ENCODE measurements at places on chromosomes 2 and 18.

- no peak for DNase-seq
Measured at GRCh38 chr18:11392980-11393885, 216.2 kb upstream of the SLC35G4 start.

- no peak for DNase-seq
Measured at GRCh38 chr2:68710336-68710735, 24.3 kb upstream of the ARHGAP25 start.

GRCh38 chr2:109124982-109125592 lies 3.9 kb upstream of the SH3RF3 start:
- no peak for DNase-seq

DNA sequence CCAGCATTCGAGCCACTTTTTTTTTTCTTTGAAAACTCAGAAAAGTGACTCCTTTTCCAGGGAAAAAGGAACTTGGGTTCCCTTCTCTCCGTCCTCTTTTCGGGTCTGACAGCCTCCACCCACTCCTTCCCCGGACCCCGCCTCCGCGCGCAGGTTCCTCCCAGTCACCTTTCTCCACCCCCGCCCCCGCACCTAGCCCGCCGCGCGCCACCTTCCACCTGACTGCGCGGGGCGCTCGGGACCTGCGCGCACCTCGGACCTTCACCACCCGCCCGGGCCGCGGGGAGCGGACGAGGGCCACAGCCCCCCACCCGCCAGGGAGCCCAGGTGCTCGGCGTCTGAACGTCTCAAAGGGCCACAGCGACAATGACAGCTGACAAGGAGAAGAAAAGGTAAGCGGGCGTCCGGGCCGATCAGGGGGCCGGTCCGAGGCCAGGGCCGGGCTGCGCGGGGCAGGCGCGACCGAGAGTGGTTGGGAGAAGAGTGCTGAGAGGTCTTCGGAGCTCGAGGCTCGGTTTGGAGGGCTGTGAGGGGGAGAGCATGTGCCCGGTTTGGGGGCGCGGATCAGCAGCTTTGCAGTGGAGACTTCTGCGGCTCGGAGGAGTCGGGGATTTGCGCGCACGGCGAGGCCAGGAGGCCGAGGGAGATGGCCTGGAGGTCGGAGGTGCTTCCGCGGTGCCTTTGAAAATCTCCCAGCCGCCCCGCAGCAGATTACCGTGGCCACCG lies 502 bp downstream of the EPAS1 start:
- peak; percentile 55 for DNase-seq

DNA sequence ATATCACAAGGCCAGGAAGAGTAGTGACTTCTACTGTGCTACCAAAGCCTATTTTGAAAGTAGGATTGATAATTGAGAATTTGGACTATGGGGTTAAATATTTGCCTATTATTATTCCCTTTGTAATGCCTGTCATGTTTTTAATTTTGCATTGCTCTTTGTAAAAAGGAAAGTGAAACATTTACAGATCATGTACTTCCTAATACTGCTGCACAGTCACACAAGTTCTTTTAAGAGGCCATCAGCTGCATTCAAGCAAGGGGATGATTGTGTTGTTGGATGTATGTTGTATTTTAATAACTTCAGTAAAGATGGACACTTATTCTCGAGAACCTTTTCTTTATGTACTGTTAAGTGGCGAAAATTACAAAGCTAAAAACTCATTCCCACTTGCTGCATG lies 70.1 kb downstream of the PLEKHA3 start:
- DNase-seq, result no peak

- DNase-seq, result no peak
Measured at GRCh38 chr18:49510393-49511115, 23.5 kb upstream of the C18orf32 start.

DNA sequence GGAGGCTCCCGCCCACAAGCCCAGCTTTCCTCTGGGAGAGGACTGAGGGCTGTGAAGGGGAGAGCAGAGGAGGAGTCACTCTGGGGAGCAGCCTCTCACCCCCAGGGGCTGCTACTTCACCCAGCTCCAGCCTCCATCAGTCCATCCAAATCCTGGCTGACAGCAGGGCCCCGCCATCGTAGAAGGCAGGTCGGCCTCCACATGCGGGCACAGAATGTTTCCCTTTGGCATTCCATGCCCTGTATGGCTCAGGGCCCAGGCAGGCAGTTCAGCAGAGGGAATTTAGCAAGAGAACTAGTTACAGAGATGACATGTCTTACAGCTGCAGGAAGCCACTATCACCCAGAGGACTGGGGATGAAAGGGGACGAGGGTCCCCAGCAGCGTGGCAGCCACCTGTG lies 6.4 kb upstream of the ODC1 start:
- no peak for DNase-seq

- no peak for DNase-seq
Measured at GRCh38 chr18:23563377-23564043, 22.8 kb downstream of the NPC1 start.

- no peak for DNase-seq
Measured at GRCh38 chr2:11764920-11765319, 18.5 kb downstream of the LPIN1 start.

DNA sequence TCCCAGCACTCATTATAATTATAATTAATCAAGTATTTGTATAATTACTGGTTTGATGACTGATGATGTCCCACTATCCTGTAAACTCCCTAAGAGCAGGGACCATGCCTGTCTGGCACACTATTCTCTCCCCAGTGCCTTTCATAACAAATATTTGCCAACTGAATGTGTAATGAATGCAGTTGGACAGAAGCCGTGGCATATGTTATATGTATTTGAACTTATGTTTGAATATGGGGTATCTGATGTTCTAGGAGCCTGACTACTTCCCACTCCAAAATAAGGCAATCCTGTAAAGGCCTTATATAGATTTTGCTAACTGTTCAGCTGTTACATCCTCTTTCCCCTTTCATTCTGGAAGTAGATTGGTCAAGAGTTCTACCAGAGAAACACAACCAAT lies 19.7 kb downstream of the OSBPL6 start:
- no peak for DNase-seq

DNA sequence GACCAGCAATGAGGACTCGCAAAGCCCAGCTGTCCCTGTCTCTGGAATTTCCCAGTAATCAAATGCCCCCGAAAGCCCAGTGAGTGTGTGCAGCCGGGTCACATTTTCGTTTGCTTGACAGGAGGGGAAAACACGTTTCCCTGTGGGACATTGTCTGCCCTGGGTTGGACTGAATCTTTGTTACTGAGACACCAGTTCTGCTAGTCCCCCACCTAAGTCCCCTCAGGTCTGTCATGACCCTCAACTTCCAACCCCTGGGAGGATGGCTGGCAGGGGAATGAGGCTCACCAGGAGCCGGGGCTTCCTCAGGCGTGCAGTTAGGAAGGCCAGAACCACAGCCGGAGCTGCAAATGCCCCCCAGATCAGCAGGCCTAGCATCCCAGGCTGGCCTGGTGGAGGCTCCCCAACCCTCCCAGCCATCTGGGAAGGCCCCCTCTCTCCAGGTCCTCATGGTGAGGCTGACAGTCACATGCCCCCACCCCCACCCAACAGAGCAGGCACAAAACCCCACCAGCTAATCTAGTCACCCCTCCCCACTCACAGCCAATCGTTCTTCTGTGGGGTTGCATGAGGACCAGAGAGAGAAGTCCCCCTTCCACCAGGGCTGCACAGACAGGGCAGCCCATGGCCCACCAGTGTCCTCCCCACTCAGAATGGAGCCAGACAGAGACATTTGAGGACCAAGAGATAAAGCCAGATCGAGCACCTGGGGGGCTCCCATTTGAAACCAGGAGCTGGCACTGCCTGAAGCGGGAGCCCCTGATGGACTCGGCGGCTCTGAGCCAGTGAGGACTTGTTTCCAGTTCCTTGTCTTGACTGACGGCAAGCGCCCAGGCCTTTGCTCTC lies 33.6 kb downstream of the CYP26B1 start:
- no peak for DNase-seq

DNA sequence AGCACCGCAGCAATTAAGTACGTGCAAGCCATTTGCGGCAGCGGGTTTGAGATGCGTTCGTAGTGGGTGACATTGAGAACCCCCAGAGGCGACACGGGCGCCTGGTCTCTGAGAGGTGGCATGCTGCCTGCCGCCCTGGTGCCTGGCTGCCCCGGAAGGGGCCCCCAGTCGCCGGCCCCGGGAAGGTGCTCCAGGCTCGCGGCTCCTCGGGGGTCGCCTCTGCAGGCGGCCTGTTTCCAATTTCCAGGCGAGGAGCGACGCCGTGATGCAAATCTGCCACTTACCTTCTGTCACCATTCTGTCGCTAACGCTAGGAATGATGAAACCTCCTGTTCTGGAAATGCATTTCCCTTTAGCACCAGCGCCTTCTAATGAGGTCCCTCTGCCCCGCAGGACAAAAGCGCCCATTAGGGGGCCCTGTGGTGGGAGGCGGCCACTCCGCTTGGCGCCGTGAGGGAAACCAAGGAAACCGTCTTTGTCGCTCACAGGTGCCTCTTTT lies 13.0 kb downstream of the KIF5C start:
- DNase-seq, result no peak

DNA sequence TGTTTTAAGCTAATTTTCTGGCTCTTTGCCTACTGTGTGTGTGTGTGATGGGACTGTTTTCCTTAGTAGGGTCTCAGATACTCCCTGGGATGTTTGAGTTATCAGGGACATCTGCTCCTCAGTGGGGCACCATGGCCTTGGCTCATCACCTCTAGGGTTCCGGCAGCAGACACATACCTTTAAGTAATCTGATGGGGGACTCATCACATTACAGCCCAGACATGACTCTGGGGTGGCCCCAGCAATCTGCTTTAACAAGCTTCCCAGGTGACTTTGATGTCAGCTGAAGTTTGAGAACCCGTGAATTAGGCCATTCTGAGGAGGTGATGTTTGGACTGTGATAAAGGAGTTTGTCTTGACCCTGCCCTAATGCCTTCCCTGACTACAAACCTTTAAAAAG lies 38.8 kb downstream of the DDX18 start:
- no peak for DNase-seq

GRCh38 chr2:239316562-239317465 lies 84.0 kb downstream of the HDAC4 start:
- no peak for DNase-seq

- no peak for DNase-seq
Measured at GRCh38 chr2:275466-275865, 10.7 kb downstream of the ACP1 start.

DNA sequence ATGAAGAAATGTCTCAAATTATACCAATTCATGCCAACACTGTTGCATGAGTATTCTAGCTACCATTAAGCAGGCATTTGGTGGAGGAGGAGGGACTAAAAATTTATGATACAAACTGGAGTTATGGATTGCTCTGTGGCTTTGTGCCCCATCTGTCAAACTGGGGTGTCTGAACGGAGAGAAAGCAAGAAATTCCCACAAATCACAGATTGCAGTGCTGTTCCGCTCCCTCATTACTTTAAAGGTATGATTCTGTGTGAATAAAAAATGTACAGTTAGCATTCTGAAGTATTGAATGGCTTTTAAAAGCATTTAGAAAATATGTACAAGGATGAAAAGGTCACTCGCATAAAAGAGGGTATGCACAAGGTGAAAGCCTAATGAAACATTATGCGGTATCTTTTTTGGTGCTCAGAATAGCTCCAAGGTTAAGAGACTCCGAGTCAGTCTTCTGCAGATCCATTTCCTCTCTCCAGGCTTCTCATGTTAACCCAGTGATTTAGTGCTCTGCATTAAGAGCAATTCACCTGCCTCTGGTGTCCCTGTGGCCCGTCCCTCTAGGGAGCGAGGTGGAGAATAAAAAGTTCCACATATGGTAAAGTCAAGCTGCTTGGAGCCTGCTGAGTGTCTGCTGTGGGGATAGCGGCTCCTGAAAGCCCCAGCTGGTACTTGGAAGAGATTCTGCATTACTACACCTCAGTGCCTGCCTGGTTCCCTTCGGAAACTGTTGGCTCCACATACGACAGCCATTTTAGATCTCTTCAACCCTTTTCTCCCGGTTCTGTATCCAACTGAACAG lies 184.2 kb downstream of the ZNF521 start:
- no peak for DNase-seq

DNA sequence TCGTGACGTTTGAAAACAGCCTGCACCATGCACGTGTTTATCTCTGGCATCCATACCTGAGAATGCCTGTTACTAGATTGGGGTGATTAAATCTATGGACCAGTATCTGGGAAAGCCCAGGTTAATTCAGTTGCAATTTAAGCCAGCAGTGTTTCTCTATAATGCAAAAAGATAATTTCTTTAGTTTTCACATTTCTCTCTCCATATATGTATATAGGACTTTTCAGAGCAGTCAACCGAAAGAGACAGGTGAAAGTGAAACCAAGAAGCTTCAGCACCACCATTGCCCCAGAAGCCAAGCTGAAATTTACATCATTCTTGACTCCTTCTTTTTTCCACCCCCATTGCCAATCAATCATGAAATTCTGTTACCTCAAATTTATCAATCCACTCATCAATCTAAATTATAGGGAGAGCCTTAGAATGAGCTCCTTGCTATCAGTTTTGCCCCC lies 2.7 kb upstream of the LRP2 start:
- DNase-seq, result no peak

GRCh38 chr2:191582355-191582754 lies 95.6 kb upstream of the NABP1 start:
- DNase-seq, result no peak

- DNase-seq, result no peak
Measured at GRCh38 chr2:216160786-216161185, 51.6 kb downstream of the XRCC5 start.

DNA sequence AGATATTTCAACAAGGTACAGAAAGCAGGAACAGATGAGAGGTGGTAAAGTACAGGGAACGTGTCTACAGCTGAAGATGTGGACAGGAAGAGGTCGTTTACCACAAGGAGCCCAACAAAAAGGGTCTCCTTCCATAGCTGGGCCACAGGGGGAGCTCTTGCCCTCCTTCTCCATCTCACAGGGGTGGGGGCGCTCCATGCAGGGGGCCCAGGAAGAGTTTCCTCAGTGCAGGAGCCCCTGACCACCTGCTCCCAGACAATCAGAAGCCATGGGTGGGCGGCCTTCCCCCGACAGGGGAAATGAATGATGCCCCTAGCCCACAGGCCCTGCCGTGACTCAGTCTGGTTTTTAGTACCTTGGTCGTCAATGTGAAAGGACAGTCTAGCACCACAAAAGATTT lies 163.6 kb upstream of the ZNF516 start:
- DNase-seq, result no peak

- no peak for DNase-seq
Measured at GRCh38 chr2:226699321-226699720, 100.3 kb downstream of the IRS1 start.

DNA sequence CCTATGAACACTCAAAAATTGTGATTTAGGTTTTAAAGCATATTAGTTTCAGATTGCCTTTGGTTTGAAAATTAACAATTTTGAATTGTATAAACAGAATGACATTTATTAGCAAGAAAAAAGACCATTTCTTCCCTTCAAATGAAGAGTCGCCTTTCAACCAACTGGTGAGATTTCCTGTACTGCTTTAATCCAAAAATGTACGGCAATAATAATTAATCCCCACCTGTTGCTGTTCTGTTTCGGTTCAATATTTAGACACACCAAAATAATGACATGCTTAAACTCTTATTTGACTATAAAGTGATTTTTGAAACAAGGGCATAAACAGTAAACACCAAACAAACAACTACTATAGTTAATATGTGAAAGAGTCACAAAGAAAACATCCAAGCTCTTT lies 39.6 kb downstream of the CHN1 start:
- no peak for DNase-seq

All from stimulated activated CD4-positive, alpha-beta T cell treated with anti-CD3 and anti-CD28 coated beads, Interleukin-1b, Interleukin-23, amount 100 ng/mL, for 1 hour (primary cell).